Left renal pelvis (tissue), 4 donors: ENCODE measurements at places on chromosomes 7 and 10. TPM values are rescaled to one million over a fixed set of nuclear protein-coding genes. Genes with fewer than 3 reads are reported as not detected.

Gene TMEM229A
- polyA plus RNA-seq, result 0.08 TPM

Gene TMEM140
- polyA plus RNA-seq, result 33.6 TPM

Gene LRIT2
- not detected for polyA plus RNA-seq

Gene SPDYE2
- 3.2 TPM for polyA plus RNA-seq

Gene ZFYVE27
- 25.3 TPM for polyA plus RNA-seq

Gene C7orf57
- 0.07 TPM for polyA plus RNA-seq

- no peak for DNase-seq
Observed at GRCh38 chr10:51430506-51430905, 268.9 kb downstream of the CSTF2T start.

- DNase-seq, result peak; percentile 42
Observed at GRCh38 chr7:151010307-151011096, 13.8 kb downstream of the ATG9B start.

- no peak for DNase-seq
Observed at GRCh38 chr10:73873838-73874215, 528 bp downstream of the CAMK2G start.

DNA sequence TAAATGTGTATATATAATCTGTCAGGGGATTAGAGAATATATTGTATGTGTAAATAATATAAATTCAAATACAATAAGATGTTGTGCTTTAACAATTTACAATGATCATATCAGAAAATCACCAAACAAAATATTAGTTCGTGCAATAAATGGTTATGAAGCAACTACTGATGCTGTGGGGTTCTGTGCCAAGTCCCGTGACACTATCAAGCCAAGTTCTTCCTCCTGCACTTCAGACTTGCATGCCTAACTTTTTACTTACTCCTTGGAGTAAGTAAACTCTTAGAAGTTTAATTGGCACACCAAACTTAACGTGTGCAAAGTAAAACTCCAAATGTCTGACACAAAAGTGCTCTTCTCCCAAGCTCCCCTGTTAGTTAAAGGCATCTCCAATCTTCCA lies 26.5 kb upstream of the TMEM254 start:
- no peak for DNase-seq
